ENCODE measurements at places on chromosomes 1 and 21.

DNA sequence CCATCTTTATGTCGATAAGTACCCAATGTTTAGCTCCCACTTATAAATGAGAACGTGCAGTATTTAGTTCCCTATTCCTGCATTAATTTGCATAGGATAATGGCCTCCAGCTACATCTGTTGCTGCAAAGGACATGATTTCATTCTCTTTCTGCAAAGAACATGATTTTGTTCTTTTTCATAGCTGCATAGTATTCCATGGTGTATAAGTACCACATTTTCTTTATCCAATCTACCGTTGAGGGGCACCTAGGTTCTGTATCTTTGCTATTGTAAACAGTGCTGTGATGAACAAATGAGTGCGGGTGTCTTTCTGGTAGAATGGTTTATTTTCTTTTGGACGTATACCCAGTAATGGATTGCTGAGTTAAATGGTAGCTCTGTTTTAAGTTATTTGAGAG, 63.0 kb downstream of the HLX start:
- no peaks in the 10 kb centered on the region for H3K36me3 ChIP-seq
- H3K27me3 ChIP-seq, result no peaks in the 10 kb centered on the region
- H3K4me3 ChIP-seq, result no peak overlapping the region
- H3K4me1 ChIP-seq, result no peaks in the 10 kb centered on the region

DNA sequence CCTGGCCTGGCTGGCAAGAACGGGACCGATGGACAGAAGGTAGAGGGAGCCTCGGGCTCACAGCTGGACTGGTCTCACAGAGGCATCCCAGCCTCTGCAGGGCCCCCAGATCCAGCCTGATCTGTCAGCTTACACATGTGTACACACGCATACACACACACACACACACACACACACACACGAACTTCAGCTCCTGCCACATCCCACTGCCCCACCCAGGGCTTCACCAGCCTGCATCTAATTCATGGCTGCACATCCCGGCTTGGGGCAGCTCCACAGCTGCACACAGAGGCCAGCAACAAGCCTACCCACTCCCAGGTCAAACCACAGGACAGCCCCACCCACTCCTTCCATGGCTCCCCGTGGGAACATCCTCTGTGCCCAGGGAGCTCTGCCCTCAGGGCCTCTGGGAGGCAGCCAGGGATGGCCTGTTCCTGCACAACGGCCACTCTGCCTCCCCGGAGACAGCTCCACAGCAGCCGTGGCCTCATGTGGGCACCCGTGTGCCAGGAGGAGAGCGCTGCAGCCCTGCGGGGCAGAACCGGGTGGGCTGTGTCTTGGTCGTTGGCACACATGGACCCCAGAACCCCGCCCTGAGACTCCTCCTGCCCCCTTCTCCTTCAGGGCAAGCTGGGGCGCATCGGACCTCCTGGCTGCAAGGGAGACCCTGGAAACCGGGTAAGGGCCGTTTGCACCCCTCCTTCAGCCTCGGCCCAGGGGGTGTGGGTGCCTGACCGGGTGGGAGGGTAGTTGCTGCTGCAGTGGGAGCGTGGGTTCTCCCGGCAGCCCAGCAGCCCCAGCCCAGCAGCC, 19.1 kb downstream of the COL6A2 start:
- H3K4me3 ChIP-seq, result no peak overlapping the region
- DNase-seq, result no peak
- no peaks in the 10 kb centered on the region for H3K27me3 ChIP-seq
- H3K36me3 ChIP-seq, result no peaks in the 10 kb centered on the region

- no peak overlapping the region for H3K27ac ChIP-seq
- no peaks in the 10 kb centered on the region for H3K4me1 ChIP-seq
- DNase-seq, result no peak
- H3K36me3 ChIP-seq, result peaks cover 61% of the 10 kb centered on the region
- H3K27me3 ChIP-seq, result no peaks in the 10 kb centered on the region
These were observed 29.2 kb downstream of the SZT2 start for GRCh38 chr1:43418858-43419257.

DNA sequence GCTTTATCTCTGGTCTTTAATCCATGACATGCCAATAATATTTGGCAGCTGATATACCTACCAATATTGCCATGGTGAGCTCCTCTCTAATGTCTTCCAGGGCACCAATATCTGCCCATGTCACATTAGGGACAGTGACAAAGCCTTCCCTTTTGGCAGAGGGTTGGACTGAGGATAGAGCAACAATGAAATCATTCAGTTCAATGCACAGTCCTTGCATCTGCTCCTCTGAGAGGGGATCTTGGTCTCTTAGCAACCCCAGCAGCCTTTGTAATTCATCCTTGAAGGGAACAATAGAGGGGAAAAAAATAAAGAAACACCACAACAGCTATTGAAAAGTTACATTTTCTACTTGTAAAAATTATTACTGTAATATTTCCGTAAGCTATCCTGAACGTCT, 42.3 kb downstream of the NVL start:
- no peak for DNase-seq
- no peaks in the 10 kb centered on the region for H3K4me1 ChIP-seq
- no peak overlapping the region for H3K27ac ChIP-seq
- peaks cover 31% of the 10 kb centered on the region for H3K36me3 ChIP-seq

GRCh38 chr1:151993084-151993733, 450 bp downstream of the S100A10 start:
- no peaks in the 10 kb centered on the region for H3K36me3 ChIP-seq
- peak overlapping the region; percentile 96 for H3K4me3 ChIP-seq
- H3K27ac ChIP-seq, result peak overlapping the region; percentile 97
- no peaks in the 10 kb centered on the region for H3K27me3 ChIP-seq
- peak; percentile 9 for DNase-seq

DNA sequence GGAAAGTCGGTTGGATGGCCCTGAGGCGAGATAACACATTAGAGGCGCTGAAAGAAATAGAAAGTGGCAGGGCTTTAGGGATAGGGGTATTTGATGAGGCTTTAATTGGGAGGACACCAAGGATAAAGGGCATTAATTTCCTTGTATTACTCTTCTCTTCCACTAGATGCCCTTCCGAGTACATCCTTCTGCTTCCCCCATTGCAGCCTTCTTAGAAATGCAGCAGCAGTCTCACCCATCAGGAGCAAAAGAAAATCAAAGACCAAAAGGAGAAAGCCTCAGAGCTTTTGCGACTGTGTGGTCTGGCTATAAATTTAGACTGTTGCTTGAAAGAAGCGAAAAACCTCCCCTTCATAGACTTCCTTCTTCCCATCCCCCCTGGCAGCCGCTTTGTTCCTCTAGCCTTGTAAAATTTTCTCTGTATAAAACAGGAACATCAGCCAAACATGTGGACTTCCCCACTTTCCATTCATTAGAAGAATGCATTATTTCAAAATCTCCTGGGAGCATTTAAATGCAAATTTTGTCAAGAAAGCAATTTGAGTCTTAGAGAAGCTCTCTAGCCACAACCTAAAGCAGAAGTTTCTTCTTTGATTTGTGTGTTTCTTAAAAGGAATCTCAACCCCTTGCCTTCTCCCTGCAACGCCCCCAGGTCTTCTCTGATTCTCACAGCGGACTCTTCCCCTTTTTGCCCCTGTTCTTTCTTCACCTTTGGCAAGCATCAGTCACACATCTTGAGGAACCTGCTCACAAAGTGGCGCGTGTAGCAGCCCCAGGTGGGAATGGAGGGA, 76.6 kb downstream of the NDUFS5 start:
- peaks cover 19% of the 10 kb centered on the region for H3K4me1 ChIP-seq
- no peak overlapping the region for H3K4me3 ChIP-seq
- DNase-seq, result no peak
- H3K27ac ChIP-seq, result no peak overlapping the region

- H3K4me3 ChIP-seq, result no peak overlapping the region
- H3K27me3 ChIP-seq, result no peaks in the 10 kb centered on the region
- no peaks in the 10 kb centered on the region for H3K36me3 ChIP-seq
- H3K4me1 ChIP-seq, result no peaks in the 10 kb centered on the region
- no peak overlapping the region for H3K27ac ChIP-seq
These were observed 32.5 kb downstream of the RGS13 start for GRCh38 chr1:192668409-192668983.

- H3K4me3 ChIP-seq, result no peak overlapping the region
- H3K27me3 ChIP-seq, result no peaks in the 10 kb centered on the region
- H3K36me3 ChIP-seq, result no peaks in the 10 kb centered on the region
- no peaks in the 10 kb centered on the region for H3K4me1 ChIP-seq
These were observed 84.3 kb downstream of the PTPN14 start for GRCh38 chr1:214467078-214467585.

DNA sequence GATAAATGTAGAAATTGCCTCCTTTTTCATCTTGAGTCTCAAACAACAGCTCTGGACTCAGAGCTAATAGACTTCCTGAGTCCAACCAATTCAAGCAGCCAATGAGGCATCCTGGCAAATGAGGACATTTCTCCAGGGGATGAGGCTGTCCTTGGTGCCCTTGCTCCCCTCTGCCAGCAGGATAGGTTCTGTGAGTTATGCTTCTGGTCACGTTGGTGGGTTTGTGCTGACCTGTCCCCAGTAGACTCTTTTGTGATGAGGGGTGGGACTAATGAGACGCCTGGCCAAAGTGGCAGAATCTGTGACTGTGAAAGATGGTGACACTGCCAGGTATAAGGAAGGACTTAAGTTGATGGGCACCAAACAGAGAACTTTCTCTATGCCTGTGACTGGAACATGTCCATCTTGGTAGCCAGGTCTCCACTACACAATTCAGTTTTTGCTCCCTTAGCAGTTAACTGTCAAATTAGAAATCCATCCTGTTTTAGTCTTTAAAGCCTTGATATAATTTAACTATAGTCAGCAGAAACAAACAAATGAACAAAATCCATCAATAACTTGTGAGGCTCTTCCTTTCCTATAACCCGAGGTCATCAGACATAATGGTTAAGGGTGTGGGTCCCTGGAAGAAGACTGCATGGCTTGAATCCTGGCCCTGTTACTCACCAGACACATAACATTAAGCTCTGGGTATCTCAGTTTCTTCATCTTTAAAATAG, 35.7 kb upstream of the THEM4 start:
- no peak overlapping the region for H3K4me3 ChIP-seq
- H3K27ac ChIP-seq, result peak overlapping the region; percentile 87
- H3K4me1 ChIP-seq, result peaks cover 17% of the 10 kb centered on the region
- no peaks in the 10 kb centered on the region for H3K36me3 ChIP-seq

- peaks cover 3% of the 10 kb centered on the region for H3K27me3 ChIP-seq
- H3K4me1 ChIP-seq, result peaks cover 8% of the 10 kb centered on the region
- no peak overlapping the region for H3K4me3 ChIP-seq
- H3K36me3 ChIP-seq, result peaks cover 7% of the 10 kb centered on the region
- DNase-seq, result no peak
These were observed 1.9 kb downstream of the MANEAL start for GRCh38 chr1:37795340-37796125.

DNA sequence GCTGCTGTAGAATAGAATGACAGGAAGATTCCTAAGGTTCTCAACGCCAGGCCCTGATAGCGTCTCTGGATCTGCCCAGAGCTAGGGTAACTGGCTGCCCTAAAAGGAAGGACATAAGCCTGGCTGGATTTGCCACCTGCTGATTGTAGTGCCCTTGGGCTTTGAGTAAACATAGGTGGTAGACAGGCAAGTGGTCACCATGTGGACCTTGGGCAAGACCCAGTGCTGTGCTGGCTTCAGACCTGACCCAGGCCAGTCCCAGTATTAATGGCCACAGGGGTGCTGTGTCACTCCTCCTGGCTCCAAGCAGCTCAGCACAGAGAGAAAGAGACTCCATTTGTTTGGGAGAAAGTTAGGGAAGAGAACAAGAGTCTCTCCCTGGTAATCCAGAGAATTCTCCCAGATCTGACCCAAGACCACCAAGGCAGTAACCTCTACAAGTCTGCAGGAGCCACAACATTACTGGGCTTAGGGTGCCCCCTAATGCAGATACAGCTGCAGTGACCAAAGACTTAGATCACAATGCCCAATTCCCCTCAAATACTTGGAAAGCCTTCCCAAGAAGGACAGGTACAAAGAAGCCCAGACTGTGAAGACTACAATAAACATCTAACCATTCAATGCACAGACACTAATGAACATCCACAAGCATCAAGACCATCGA, 44.5 kb downstream of the PHTF1 start:
- no peak overlapping the region for H3K27ac ChIP-seq
- peaks cover 5% of the 10 kb centered on the region for H3K36me3 ChIP-seq
- H3K4me1 ChIP-seq, result no peaks in the 10 kb centered on the region
- no peak overlapping the region for H3K4me3 ChIP-seq
- no peaks in the 10 kb centered on the region for H3K27me3 ChIP-seq

GRCh38 chr1:3453891-3454810, at the start of gene ARHGEF16:
Gene ARHGEF16 (plus strand): TSS chr1:3454665. CDS start chr1:3463085, 8,420 bp downstream.
- no peak within 1 kb of the TSS for H3K27ac ChIP-seq
- H3K4me3 ChIP-seq, result peak within 1 kb of the TSS; percentile 52
- peaks cover 15% of the 10 kb centered on the region for H3K4me1 ChIP-seq
- H3K27me3 ChIP-seq, result peaks cover 5% of the 10 kb centered on the region
- H3K36me3 ChIP-seq, result no peaks in the 10 kb centered on the region

DNA sequence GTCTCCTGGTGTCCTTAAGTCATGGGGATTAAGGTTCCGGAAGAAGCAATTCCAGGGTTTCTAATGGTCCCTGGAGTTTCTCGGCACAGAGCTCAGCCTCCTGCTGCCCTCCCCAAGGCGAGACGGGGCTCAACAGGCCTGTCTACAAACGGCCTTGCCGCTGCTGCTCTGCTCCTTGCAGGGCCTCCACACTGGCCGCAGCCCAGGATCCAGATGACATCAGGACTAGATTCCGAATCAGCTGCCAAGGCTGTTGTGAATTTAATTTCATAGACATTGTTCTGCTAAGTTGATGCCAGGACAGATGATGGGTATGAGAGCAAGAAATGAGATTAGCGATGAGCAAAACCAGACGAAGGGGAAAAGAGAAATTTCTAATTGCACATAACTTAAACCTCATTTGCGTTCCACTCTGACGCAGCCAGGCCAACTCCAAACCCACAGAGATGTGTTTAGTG, 103.6 kb upstream of the BACE2 start:
- no peak for DNase-seq
- H3K27me3 ChIP-seq, result peaks cover 5% of the 10 kb centered on the region
- H3K4me1 ChIP-seq, result peaks cover 6% of the 10 kb centered on the region
- no peaks in the 10 kb centered on the region for H3K36me3 ChIP-seq

DNA sequence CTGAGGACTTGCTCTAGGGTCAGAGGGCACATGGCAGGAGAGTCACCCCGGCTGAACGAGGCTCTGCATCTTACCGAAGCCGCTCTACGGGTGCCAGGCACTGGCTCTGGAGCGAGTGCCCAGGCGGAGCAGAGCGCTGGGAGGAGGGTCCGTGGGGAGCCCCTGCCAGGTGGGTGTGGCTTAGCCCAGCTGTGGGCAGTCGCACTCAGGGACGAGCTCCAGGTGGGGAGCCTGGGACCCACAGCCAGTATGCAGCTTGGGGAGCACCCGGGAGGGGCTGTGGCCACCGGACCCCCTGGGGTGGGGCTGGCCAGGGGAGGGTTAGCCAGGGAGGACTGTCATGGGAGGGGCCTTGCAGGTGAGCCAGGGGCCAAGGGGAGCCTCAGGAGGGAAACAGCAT, 3.8 kb downstream of the AGRN start:
- no peaks in the 10 kb centered on the region for H3K27me3 ChIP-seq
- no peaks in the 10 kb centered on the region for H3K36me3 ChIP-seq
- H3K4me1 ChIP-seq, result peaks cover 19% of the 10 kb centered on the region
- H3K27ac ChIP-seq, result no peak overlapping the region
- no peak for DNase-seq

DNA sequence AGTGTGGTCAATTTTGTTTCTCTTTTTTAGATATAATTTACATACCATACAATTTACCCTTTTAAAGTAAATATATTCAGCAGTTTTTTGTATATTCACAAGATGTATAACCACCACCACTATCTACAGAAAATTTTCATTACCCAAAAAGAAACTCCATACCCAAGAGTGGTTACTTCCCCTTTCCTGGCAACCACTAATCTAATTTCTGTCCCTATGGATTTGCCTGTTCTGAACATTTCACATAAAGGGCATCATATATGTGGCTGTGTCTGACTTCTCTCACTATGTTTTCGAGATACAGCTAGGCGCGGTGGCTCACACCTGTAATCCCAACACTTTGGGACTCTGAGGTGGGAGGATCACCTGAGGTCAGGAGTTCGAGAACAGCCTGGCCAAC, 13.6 kb downstream of the PACC1 start:
- no peaks in the 10 kb centered on the region for H3K4me1 ChIP-seq
- H3K27ac ChIP-seq, result no peak overlapping the region
- H3K4me3 ChIP-seq, result no peak overlapping the region
